ENCODE measurements at places on chromosomes 7 and 10.
A peak's percentile ranks its signal among the peaks of the same experiment; 100 is the strongest.

GRCh38 chr7:132526111-132526740, 50.0 kb downstream of the PLXNA4 start:
- DNase-seq: no peak

DNA sequence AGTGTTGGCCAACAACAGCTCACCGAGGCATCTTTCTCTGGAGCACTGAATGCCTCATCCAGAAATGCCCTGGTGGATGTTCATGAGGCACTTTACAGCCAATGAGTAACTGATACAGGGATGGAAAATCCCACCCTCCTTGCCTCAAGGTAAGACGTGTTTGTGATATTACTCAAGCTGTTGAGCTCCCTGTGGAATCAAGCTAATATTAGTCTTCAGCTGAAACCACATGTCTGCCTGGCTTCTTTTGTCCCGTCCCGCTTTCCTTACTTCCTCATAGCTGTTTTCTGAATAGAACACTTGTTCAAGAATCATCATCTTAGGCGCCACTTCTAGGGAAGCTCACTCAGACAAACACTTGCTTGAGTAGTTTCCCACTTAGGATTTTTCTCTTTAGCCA, 422.4 kb downstream of the INHBA start:
- no peak for DNase-seq

- no peak for DNase-seq
These were observed 63.8 kb upstream of the NRBF2 start for GRCh38 chr10:63069318-63069717.

DNA sequence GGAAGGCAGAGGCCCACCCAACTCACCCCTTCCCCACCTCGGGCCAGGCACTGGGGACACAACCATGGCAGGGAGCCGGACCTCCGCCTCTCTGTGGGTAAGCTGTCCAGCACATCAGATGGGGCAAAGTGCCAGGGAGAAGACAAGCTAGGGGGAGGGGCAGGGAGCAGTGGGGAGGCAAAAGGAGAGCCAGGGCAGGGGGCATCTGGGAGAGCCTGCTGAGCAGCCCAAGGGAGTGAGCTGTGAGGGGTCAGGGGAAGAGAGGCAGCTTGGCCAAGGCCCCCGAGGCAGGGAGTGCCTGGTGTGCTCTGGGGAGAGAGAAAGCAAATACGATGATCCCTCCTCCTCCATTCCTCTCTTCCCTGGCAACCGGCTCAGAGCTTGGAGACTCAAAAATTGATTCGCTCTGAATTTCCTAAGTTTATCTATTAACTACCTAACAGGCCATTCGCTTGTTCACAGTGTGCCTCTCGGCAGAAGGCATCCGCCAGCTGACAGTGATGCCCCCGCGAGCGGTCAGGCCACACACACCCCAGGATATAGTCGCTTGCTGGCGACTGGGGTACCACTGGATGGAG, 4.5 kb downstream of the CAMK2B start:
- no peak for DNase-seq

DNA sequence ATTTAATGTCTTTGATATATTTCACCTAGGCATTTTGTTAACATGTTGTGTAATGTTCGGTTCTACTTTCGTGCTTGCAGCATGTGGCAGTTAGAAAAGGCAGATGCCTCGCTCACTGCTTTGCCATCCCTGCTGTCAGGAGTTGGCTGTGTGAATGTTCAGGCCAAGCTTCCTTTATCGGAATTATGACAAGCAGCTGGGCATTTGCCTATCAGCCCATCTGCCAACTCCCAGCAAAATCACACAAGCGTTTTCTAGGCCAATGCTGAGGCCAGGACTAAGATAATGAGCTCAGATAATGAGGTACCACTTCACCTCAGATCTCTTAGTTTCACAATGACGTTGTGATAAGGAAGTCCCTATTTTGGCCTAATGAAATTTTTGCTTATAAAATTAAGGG, 212.7 kb upstream of the FAM3C start:
- DNase-seq: no peak

- no peak for DNase-seq
These were observed 135.7 kb upstream of the CAV2 start for GRCh38 chr7:116363637-116364432.

DNA sequence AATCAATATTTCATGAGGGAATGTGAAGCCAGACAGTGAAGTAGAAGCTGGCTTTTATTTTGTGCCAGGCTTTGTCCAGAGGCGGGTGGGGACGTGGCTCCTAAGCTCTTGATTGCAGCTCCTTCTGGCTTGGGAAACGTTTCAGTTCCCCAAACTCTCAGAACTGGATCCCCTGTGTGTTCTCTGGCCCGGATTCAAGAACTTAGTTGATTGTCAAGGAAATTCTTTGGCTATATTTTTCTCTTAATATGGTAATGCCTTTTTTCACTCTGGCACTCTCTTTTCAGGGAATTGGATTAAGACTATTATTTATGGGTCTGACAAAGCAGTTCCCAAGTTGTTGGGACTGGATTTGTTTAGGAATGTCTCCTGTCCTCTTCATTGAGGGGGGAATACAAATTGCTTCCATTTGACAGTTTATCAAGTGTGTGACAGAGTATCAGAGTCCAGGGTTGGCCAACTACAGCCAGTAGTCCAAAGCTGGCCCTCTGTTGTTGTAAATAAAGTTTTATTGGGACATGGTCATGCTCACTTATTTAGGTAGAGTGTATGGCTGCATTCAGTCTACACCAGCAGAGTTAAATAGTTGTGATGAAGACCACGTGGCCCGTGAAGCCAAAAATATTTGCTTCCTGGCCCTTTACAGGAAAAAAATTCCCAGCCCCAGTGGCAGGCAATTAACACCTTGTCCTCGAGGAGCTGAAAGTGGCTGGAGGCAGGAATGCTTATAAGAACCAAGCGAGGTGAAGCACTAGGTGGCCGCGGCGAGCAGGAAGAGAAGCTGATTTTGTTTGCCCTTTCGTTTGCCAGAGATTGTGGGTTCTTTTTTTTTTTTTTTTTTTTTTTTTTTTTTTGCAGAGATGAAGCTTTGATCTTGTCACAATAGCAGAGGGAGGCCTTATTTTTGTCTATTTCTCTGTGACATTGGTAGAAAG, 34.3 kb downstream of the HTRA1 start:
- peak; percentile 96 for DNase-seq

DNA sequence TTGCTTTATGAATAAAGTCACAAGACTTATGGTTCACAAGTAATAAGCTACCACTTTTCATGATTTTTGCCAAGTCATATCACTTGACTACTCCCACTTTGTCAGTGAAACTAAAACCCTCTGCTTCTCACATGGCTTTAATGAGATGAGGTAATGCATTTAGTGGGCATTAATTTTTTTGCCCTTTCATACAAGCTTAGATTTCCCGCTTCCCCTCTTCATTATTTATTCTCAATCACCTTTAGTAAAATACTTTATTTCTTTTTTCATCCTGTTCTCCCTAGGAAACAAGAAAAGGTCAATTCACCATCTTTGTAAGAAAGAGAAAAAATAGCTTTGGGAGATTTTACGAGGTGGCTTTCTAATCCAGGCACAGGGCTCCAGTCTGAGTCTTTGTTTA, 109.6 kb upstream of the STARD3NL start:
- no peak for DNase-seq

GRCh38 chr10:7952266-7952665, 102.2 kb upstream of the GATA3 start:
- no peak for DNase-seq

Measured in fibroblast of skin of scalp (primary cell).